ENCODE measurements at places on chromosomes 6 and 20. TPM values are rescaled to one million over a fixed set of nuclear protein-coding genes. Genes with fewer than 3 reads are reported as not detected.

SIRPB1 gene
- 0.13 TPM for total RNA-seq

FKBP1C gene
- 0.13 TPM for total RNA-seq

GPR63 gene
- total RNA-seq: 2.6 TPM

ATF6B gene
- 11.7 TPM for total RNA-seq

MMP24 gene
- 0.27 TPM for total RNA-seq

RBPJL gene
- total RNA-seq: not detected

LST1 gene
- 9.0 TPM for total RNA-seq

SLC22A23 gene
- total RNA-seq: 1.1 TPM

WFDC12 gene
- total RNA-seq: not detected

CSE1L gene
- 53.4 TPM for total RNA-seq

RAET1G gene
- total RNA-seq: 0.09 TPM

GSS gene
- total RNA-seq: 29.1 TPM
